HL-60 (cell line): ENCODE measurements at places on chromosomes 2 and 18.

DNA sequence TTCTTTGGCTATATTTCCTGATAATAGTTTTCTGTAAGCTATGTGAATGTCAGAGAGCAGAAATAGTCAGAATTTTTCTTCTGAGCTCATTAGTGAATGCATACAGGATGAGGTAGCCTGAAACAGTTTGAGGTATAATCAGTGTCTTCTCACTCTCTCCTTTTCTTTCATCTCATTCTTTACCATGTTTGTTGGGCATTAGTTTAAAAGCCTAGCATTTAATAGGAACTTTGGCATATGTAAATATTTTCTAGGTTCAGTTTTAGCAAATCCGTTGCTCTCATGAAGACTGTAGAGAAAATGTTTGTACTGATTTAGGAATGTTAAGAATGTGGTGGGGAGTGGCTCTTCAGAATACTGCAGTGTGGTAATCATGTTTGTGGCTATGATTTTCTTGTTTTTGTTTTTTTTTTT, 119.4 kb downstream of the PARD3B start:
- no peak for DNase-seq

GRCh38 chr2:148614322-148615049, 30.1 kb upstream of the EPC2 start:
- DNase-seq, result peak; percentile 58

DNA sequence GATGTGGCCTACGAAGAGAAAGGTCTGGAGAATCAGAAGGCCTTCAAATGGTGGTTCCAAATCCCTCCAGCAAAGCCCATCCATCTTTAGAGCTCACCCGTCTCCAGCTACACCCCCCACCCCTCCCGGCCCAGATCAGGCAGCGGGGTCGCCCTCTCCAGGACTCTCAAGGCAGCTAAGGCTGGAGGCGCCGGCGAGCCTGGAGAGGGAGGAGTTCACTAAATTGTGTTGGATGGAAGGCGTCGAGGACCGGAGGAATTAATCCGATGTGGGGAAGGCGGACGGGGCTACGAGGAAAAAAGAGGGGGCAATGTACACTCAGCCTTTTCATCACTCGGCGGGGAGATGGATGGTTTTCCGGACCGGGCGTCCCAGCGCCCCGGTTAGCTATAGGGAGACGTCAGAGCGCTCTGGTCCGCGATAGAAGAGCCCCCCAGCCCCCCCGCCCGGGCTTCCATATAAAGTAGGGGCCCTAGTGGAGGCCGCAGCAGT, at the start of gene GRP:
Gene GRP, plus strand, starts transcription at position 487 of the 492 bp plus-strand sequence. CDS start 108 bp downstream, outside the sequence.
- DNase-seq, result no peak

GRCh38 chr2:234500394-234501006, 3.6 kb upstream of the ARL4C start:
- peak; percentile 69 for DNase-seq

DNA sequence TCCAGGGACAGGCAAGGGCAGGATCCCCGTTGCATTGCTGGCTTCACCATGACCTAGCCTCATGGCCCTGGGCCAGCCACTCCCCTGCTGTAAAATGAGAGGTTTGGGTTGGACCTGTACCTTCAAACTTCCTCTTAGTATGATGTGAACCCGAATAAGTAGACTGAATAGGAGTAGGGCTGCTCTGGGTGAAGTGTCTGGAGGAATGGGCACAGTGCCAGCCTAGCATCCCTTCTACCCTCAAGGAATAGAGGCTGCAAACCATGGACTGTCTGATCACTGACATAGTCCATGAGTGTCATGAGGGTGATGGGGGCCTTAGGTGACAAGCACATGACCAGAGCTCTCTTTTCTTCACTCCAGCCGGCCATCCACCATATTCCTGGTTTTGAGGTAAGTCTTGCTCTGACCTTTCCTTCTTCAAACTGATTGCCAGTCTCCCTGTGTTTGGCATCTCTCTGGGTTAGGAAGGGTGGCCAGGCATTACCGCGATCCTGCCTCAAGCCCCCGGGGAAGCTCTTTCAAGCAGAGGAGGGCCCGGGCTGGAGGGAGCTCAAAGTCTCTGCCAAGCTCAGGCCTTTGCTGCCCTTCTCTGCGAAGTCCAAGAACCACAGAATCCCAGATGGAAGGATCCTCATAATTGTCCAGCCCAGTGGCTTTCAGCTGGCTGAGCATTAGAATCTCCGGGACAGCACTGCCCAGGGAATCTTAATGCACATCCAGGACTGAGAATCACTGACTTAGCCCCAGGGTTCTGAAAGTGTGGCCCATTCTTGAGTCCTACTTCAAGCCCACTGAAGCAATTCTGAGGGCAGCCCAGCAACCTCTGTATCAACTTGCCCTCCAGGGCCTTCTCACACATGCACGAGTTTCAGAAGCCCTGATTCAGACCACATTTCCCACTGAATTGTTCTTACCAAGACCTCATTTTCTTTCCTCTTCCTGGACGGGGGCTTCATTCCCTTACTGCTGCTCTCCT, 148.1 kb downstream of the DYSF start:
- DNase-seq, result no peak

- DNase-seq, result no peak
These were observed 87.4 kb downstream of the ATP8B1 start for GRCh38 chr18:57715671-57716070.

DNA sequence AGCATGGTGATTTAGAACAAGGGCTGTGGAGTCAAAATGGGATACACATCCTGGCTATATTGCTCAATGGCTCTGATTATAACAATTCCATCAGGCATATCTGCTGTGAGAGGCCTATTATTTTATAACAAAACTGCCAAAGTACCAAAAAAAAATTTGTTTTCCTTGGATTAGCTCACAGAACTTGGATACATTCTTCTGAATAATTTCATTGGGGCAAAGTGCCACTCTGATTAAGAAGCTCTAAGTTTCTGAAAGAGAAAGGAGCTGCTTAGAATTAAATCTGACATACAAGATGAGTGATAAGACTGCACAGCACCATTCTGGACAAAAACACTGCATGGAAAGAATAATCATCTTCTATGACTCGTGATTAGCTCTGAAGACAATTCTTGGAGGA, 85.7 kb downstream of the SMC6 start:
- no peak for DNase-seq

DNA sequence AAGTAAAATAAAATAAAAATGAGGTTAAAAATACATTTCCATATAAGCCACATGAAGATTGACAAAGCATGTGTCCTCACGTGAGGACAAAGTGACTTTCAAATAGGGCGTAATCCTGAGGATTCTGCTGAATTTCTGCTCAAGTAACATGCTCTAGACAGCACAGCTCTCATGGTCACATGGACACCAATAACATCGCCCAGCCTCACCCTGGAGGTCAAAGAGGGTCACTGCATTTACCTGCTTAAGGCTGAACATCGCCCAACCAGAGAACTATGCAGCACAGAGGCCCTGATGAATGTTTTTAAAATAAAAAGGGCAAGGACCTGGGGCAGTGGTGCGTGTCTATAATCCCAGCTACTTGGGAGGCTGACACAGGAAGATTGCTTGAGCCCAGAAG, 30.2 kb downstream of the TGFBRAP1 start:
- DNase-seq, result no peak

- no peak for DNase-seq
These were observed 365.7 kb upstream of the FANCL start for GRCh38 chr2:58606799-58607198.

- DNase-seq, result no peak
These were observed 416.6 kb downstream of the HRH4 start for GRCh38 chr18:24877066-24877465.

GRCh38 chr2:74334931-74335333, 8.3 kb downstream of the SLC4A5 start:
- DNase-seq, result peak; percentile 58

DNA sequence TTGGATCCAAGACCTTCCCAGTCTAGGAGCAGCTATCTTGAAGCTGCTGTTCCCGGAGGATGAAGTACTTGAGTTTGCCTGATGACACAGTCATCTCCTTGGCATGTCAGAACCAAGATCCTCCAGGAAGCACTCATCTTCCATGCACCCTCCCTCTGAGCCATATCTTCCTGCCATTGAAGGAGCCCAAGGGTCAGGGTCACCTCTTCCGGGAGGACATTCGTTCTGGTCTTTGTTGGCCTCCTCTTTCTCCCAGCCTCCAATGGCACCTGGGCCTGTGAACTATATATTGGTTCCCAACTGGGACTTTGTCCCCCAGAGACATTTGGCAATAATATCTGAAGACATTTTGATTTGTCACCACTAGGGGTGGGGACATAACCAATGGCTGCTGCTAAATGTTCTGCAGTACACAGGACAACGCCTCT, 4.2 kb upstream of the MYO7B start:
- no peak for DNase-seq

- DNase-seq, result no peak
These were observed 77.8 kb downstream of the MYO1B start for GRCh38 chr2:191322828-191323506.

GRCh38 chr2:162401871-162402270, 57.9 kb downstream of the GCA start:
- no peak for DNase-seq

DNA sequence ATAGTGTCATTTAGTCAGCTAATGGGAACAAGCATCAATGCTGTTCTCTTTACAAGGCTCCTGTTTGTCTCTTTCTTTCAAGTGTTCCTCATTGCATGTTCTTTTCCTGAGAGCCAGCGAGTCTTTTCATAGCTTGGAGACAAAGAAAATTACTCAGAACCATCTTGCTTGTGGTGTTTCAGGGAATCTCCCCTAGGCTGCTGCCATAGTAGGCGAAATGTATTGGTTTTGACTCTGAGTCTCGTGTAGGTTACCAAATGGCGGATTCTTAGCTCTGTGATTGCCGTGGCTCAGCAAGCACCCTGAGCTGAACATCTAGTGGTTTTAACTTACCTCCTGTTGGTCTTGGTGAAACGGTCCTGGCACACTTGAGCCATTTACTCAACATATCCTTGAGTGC, 68.7 kb downstream of the RHBDD1 start:
- no peak for DNase-seq

DNA sequence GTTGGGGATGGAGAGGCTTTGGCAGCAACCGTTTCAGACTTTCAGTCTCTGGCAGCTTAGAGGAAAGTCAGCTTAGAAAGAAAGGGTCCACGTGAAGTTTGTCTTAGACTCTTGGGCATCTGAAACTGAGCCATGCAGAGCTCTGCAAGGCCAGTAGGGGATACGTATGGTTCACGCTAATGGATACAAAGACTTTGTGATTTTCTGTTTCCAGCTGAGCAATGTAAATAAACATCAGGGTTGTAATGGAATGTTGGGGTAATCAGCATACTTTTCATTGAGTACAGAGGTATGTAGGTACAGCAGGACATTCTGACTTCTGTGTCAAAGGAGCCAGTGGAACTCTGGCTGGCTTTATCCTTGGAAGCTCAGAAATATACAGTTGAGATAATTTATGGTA, 31.0 kb downstream of the RALB start:
- DNase-seq, result no peak

DNA sequence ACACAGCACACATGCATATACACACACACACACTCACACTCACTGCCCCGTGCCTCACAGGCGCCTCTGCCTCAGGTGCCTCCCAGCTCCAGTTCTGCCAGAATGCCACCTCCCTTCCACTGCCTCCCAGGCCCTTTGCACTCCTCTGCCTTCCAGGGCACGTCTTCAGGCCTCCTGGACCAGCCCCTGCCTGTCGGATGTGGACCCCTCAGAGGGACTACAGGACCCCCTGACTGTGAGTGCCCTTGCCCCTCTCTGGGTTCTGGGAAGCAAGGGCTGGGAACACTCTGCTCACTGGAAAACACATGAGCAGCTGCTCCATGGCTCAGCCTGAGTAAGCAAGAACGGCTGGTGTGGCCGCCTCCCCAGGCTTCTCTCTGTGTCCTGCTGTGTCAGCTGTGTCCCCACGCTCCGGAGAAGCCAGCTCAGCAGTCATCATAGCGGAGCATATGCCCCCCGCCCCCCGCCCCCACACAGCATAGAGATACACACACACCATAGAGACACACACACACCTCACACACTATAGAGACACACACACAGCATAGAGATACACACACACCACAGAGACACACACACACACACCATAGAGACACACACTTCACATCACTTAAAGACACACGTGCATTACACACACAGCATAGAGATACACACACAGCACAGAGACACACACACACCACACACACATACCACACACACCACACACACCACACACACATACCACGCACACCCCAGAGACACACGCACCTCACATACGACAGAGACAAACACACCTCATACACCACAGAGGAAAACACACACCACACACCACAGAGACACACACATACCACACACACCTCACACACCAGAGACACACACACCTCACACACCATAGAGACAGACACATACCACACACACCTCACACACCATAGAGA, 271.3 kb downstream of the CYRIA start:
- no peak for DNase-seq

DNA sequence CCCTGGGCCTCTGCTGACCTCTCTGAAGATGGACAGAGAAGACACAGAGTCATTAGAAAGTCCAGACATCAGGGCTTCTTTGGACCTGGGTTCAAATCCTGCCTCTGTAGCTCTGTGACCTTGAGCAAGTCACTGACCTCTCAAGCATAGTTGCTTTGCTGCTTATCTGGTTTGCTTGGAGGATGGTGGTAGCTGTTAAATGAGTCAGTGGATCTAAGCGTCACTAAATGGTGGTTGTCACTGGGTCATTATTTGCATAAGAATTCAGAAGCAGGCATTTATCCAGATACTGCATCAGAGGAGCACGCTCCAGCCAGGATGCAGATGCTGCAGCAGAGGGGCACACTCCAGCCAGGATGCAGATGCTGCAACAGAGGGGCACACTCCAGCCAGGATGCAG, 229.2 kb downstream of the GLI2 start:
- no peak for DNase-seq

DNA sequence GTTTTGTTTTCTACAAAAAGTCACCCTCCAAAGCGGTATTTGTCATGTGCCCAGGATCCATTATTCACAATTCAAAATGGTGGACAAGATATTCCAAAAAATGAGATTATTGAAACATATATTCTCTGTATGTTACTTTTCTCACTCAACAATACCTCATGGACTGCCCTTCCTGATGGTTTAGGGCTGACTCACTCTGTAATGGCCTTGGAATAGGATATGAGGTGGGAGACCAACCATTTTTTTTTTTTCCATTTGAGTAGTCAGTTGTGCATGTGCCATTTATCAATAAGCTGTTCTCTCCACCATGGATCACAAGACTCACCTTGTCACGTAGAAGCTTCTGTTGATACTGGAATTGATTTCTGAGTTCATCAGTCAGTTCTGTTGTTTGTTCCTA, 64.5 kb downstream of the LYPD6 start:
- no peak for DNase-seq

GRCh38 chr18:68734308-68734707, 19.4 kb upstream of the TMX3 start:
- no peak for DNase-seq

DNA sequence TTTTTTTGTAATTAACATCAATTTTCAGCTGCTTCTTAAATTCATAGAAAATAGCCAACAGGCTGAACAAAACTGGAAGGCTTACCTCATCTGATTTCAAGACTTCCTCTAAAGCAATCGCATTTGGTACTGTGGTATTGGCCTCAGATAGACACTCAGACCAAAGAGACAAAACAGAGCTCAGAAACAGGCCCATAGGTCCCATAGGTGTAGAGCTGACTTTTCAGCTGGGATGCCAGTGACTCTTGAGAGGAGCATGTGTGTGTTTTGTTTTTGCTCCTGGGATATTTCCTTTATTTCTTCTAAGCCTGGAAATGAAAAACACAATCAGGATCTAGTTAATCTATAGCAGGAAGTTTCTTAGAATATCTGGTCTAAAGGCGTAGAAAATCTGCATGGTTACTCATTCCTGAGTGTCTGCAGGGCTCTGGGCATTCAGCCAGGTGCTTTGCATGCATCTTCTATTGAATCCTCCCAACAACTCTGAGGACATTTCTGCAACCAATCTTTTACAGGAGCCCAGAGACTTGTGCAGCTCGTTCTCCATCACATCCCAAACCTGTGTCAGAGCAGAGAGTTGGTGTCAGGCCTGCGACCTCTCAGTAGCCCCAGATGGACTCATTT, 190.8 kb downstream of the RTP5 start:
- DNase-seq, result no peak
